Activated naive CD4-positive, alpha-beta T cell treated with anti-CD3 and anti-CD28 coated beads, Interleukin-2, amount 50 U/mL, for 72 hours (primary cell): ENCODE measurements at places on chromosomes 2 and 18.

- DNase-seq: no peak
These were observed 28.5 kb downstream of the HRH4 start for GRCh38 chr18:24488824-24489493.

GRCh38 chr2:16383411-16383810 lies 282.2 kb downstream of the CYRIA start:
- no peak for DNase-seq

DNA sequence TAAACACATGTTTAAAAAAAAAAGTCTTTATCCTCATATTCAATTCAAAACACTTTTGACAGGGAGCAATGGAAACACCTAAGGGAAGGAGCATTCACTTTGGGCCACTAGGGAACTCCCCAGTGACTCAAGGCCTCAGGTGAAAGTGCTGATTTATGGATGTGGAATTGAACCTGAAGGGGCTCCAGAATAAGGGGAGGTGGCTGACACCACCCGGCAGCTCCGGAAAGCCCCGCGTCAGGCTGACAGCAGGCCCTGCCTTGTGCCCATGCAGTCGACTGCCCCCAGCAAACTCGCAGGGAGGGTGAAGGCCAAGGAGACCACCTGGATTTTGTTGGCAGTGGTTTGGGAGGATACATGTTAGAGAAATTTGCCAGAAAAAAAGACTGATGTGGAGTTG lies 275.3 kb upstream of the NCKAP5 start:
- DNase-seq: no peak

- no peak for DNase-seq
These were observed 82.1 kb downstream of the TMEM182 start for GRCh38 chr2:102843764-102844443.

DNA sequence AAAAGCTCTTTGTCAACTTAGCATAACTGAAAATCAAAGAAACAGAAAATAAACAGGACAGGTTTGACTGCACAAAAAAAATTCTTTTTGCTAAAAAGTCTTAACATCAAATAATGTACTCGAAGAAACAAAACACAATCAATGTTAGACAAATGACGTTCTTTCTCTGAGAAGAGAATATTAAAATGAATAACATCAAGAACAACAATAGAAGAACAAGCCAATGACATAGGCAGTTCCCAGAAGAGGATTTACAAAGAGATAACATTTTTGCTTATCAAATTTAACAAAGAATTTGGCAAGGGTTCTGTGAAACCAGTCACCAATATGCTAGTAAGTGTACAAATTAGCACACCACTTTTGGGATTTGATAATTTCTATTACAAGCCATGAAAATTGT lies 5.8 kb downstream of the GPR55 start:
- DNase-seq: no peak

GRCh38 chr2:74199871-74200305 lies 1.5 kb downstream of the MTHFD2 start:
- no peak for DNase-seq
